Activated naive CD8-positive, alpha-beta T cell treated with anti-CD3 and anti-CD28 coated beads, Interleukin-2, amount 10 ng/mL, durations not matched to agents 7 days and 5 days (primary cell): ENCODE measurements at places on chromosomes 5 and 9. TPM values are rescaled to one million over a fixed set of nuclear protein-coding genes. Genes with fewer than 3 reads are reported as not detected.

GRCh38 chr9:130579738-130580463 is 524 bp downstream of the FUBP3 start:
- no peak for DNase-seq

The TLE1 gene
- 0.43 TPM for total RNA-seq

DNA sequence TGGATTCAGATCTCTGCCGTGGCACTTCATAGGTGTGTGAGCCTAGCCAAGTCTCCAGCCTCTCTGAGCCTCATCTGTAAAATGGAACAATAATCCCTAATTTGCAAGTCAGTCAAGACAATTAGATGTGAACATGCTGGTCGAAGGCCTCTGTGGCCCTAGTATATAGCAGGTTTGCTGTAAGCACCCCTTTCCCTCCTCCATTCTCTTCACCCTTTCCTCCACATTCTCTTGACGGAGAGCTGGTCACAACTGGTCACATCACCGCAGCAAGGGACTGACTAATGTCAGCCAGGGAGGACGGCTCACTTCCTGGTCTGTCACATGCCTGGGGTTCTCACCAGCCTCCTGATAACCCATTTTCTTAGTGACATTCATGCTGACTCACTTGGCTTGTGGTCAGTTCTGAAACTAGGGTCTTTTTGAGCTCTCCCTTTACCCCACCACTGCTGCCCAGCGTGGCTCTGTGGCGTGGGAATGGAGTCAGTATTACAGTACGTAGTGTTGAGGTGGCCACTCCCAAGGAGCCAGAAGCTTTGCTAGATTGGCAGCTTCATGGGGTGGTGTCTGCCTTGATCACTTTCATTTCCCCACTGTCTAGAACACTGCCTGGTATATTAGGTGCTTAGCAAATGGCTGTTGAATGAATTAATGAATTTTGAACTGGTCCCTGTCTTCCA is 47.8 kb downstream of the ERGIC1 start:
- DNase-seq = no peak

DNA sequence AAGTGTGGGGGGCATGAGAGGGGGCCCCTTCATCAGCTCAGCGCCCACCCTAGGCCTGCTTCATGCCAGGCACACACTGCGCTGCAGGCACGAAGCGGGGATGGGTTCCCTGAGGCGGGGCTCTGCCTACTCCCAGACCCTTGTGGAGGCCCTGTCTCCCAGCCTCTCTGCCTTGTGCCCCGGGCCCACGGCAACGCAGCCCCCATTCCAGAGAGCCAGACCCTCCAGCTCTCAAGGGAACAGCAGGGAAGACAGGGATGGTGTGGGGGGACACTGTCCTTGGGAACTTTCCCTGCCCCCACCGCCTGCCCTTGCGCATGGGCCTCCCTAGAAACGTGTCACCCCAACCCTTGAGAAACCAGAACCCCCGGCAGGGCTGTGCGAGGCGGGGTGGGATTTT is 10.0 kb upstream of the SLC12A7 start:
- DNase-seq = no peak

The OMD gene
- not detected for total RNA-seq

DNA sequence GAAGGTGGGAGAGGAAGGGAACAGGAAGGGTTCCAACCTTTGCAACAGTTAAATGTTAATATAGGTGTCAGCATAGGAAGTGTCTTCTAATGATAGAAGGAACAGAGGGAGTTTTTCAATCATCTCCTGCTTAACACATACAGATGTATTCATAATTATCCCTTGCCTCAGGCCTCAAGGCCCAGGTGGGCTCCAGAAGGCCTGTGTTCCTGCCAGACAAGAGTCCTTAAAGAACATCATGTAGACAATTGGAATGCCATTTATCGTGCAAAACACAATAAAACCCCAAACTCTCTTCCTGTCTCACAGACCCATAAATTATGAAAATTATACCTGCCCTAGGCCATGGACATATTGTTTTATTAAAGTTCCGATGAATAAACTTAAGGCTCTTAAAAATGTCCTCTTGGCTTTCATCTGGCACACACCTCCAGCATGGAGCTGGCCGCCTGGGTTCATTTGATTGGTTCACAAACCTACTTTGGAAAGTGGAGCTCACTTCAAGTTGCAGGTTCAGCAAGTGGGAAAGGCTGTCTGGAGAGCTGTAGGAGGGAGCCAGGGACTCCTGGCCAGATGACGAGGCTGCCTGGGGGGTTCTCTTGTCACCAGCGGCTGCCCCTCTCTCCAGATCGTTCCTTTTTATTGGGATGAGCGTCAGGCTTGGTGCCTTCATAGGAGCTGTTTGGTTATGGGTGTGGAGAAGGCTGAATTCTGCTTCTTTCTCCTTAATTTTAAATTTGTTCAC is 17.5 kb downstream of the SPRY4 start:
- DNase-seq = no peak

DNA sequence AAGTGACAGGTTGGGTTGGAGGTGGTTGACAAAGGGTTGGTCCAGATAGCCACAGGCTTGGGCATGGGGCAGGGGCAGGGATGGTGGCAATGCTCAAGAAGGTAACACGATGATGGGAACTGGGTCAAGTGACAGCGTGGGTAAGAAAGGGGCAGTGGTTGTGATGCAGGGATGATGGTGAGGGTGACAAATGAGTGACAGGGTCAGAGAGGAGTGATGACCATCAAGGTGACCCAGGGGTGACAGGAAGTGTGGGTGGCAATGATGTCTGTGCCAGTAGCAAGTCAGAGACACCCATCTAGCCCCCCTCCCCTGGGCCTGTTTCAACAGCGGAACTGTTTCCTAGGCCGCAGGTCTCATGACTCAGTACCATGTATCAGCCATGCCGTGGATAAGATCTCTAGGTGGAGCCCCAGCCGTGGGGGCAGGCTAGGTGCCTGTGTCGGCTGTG is 20.5 kb downstream of the AQP3 start:
- DNase-seq = no peak

- DNase-seq = no peak
These were observed 14.4 kb upstream of the SLC46A2 start for GRCh38 chr9:112905084-112905483.

The LECT2 gene
- total RNA-seq = not detected

GRCh38 chr5:162209005-162209605 is 141.5 kb downstream of the GABRG2 start:
- no peak for DNase-seq

DNA sequence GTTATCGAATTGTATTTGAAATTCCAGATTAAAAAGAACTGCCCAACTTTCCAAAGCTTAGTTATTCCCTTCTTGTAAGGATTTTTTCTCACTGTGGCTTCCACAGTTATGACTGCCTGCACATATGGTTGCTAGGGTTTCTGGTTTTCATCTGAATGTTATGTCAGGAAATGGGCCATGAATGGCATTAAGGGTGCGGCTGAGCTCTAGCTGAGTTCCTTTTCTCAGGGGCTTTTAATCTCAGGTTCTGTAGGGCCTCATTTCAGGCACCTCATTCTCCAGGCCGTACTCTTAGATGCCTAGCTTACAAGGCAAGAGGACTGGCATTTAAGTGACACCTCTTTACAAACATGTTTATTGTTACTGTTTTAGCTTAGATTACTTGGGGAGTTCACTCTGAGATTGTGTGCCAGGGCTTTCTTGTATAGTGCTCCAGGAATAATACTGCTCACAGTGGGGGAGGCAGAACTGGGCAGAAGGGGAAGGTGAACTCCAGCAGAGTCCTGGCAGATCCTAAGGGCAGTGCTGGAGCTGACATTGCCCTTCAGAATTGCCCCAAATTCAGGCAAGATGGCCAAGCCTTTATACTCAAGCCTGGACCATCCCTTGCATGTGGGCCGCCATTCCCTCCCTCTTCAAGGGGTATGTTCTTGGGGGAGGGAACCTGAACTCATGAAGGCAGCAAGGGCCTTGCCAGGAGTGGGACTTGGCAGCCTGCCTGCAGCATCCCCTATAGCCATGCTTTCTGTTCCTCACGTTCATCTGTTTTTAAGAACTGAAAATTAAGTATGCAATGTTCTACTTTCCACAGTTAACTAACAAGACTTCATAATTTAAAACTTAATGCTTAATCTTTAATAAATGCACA is 111.5 kb downstream of the KDM4C start:
- no peak for DNase-seq

DNA sequence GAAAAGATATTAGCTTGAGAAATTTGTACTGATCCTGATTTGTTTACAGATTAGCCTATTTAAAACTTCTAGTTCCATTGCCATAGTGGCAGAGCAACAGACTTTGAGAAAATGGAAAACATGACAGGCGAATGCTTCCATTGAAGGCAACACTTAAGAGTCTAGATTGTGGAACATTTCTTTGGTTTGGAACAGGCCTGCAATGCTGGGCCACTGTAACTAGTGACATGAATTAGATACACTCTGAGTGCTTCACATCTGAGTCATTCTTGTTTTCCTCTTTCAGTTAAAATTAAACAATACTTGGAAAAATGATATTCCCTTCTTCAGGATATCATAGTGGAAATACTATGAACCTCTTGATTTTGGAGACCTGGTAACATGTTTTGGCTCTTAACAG is 453.6 kb upstream of the TUSC1 start:
- DNase-seq = no peak

- DNase-seq = no peak
These were observed 38.7 kb downstream of the SLC28A3 start for GRCh38 chr9:84301851-84302250.

DNA sequence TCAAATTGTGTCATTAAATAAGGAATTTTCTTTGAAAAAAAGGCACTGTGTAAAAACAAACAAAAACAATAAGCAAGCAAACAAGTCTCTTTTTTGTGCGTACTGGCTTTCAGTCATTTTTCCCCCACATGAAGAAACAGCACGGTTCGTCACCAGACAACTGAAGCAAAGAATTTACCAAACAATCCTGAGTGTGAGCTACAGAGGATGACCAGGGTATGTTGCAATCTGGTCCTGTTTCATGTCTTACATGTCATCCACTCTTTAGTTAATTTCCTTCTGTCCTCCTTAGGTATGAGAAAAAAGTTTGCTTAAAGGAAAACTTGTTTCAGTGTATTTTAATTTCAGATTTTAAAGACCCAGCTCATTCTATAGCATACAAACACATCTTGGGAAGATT is 1080.7 kb upstream of the NUDT12 start:
- no peak for DNase-seq

The NPDC1 gene
- total RNA-seq = 22.4 TPM

- DNase-seq = no peak
These were observed 6.8 kb upstream of the PRUNE2 start for GRCh38 chr9:76912636-76913275.

DNA sequence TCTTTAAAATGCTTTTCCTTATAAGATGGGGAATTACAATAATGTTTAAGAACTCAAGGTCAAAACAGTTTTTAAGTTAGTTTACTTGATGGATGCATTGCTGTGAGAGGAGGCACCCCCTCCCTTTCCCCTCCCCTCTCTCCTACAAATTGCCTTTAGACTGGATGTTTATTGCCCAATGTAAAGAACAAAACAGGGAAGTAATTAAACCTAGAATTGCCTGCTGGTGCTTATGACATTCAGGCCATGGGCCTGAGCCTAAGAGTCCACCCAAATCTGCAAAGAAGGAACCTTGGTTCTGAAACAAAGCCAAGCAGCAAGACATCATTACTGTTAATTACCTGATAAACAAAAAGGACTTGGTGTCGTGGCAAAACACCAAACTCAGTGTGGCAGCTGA is 630.3 kb downstream of the ISL1 start:
- DNase-seq = no peak

The CACNA1B gene
- total RNA-seq = not detected

The SPINK6 gene
- not detected for total RNA-seq

The PCDHA1 gene
- total RNA-seq = not detected

GRCh38 chr5:73328640-73329039 is 119.9 kb downstream of the FOXD1 start:
- no peak for DNase-seq

DNA sequence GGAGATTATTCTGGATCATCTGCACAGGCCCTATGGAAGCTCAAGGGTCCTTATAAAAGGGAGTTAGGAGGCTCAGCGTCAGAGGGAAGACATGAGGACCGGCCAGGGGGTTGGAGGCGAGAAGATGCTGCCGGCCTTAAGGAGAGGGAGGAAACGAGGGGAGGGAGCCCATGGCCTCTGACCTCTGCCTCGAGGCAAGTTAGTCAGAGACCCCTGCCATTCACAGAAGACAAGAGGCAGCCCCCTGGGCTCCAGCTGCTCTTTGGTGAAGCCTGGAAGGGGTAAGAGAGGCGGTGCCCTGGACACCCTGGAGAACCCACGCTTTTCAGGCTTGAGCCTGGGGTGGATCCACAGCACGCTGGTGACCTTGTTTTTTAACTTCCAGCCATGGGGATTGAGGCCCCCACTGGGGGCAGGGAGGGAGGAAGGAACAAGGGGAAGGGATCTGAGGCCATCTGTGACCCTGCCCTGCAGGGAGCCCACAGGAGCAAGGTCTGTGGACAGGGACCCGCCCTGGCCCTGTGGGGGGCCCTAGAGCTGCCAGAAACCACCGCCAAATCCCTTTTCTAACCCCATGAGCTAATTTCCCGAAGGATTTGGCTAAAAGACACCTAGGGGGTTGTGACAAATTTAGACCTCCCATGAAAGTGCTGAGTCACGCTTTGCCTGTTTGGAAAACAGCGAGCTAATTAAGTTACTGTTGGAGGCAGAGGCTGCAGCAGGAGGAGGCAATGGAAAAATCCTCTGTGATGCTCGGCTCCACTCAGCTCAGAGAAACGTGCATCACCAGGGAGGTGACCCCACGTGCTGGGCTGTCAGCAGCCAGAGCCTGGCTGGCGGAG is 49.7 kb downstream of the OLFM1 start:
- no peak for DNase-seq

DNA sequence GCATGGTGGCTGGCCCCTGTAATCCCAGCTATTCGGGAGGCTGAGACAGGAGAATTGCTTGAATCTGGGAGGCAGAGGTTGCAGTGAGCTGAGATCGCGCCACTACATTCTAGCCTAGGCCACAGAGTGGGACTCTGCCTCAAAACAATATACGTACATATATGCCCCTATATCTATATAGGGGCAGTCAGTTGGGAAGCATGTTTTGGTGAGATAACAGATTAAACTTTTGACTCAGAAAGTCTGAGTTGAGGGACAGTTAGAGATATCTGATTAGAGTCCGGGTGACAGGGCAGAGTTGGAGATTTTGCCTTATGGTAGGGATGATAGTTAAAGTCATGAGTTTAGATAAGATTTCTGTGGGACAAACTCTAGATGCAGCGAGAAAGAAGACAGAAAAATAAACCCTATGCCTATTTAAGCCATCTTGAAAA is 71.8 kb upstream of the ALDH1A1 start:
- no peak for DNase-seq

DNA sequence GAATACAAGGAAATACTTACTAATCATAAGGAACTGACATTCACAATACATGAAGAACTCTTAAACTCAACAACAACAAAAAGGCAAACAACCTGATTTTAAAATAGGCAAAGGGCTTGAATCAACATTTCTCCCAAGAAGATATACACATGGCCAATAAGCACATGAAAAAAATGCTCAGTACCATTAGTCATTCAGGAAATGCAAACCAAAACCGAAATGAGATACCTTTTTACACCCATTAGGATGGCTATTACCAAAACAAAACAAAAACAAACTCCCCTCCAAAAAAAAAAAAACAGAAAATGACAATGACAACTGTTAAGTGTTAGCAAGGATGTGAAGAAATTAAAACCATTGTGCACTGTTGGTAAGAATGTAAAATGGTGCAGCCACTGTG is 104.1 kb upstream of the ZNF462 start:
- no peak for DNase-seq

GRCh38 chr5:157613385-157614245 is 38.0 kb upstream of the ADAM19 start:
- DNase-seq = no peak
